ENCODE measurements at places on chromosomes 16 and 17.

DNA sequence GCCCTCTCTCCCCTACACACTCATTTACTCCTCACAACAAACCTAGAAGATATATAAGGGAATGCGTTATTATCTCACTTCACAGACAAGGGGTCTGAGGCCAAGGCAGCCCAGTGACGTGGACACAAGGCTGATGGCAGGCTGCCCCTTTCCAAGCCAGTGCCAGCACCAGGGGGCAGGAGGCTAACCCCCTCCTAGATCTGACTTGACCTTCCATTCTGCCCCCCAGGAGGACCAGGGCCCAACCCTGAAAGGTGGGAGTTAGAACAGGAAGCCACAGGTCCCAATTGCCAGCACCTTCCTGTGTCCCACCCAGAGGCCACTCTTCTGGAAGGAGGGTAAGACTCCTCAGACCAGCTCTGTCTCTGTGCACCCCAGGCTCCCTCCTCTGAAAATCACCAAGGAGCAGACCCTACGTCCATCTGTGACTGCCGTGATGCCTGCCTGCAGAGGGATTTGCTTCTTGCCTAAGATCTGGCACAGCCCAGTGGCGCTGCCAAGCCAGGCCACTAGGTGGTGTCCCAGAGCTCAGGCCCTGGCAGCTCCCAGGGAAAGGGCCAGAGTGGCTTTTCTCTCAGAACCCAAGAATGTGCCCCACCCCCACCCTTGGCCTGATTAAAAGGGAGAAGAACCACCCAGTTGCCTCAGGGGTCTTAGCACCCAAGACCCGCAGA is 42.4 kb upstream of the MRPS23 start:
- no peak for DNase-seq

- no peak for DNase-seq
These were observed 641 bp upstream of the NT5C3B start for GRCh38 chr17:41836550-41837196.

GRCh38 chr17:80815151-80815681 is 176.4 kb upstream of the CHMP6 start:
- no peak for DNase-seq

- DNase-seq, result no peak
These were observed 6.7 kb upstream of the WFIKKN2 start for GRCh38 chr17:50828508-50829170.

DNA sequence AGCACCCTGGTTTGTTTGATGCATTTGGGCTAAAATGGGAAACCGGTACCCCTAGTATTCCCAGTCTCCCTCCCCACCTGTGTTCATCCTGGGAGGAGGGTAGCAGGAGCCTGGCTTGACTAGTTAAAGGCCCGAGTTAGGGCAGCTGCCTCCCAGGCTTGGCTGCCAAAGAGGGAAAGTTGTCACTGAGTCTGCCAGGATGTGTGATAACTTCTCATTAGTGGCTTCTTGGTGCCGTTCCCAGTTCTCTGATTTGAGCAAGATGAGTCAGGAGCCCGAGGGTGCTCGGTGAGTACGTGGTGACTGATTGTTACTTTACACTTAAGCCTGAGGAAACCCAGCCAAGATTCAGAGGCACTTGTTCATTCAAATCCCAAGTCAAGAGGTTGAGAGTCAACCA is 2.5 kb downstream of the KRT32 start:
- no peak for DNase-seq

- no peak for DNase-seq
These were observed 2.7 kb upstream of the PDE6G start for GRCh38 chr17:81659038-81659437.

DNA sequence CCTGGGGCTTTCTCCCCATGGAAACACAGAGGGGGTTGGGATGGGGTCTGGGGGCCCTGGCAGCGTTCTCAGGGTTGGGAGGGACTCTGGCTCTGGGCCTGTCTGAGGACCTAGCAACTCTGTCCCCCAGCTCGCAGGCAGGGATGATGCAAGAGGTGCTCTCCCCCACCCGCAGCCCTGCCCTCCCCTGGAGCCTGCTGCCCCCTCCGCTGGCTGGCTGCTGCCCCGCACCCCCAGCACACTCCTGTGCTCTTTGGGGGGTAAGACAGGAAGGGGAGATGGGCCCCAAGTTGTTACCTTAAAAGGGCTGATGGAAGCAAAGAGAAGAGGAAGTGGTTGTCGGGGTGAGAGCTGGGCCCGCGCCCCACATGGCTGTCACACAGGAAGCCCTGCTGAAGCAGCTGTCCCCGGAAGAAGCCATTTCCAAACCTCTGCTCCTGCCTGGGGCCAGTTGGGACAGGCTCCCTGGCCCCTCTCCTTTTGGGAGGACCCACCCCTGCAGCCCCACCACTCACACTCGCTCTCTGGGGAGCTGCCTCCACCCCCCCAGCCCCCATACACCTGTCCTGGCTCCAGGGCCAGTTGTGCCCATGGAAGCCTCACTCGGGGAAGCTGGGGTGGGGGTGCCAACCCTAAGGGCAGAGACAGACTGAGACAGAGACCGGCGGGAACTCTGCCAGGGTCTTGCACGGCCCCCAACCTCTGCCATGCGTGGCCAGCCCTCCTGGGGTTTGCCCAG is 2.5 kb downstream of the CORO1A start:
- DNase-seq, result no peak

DNA sequence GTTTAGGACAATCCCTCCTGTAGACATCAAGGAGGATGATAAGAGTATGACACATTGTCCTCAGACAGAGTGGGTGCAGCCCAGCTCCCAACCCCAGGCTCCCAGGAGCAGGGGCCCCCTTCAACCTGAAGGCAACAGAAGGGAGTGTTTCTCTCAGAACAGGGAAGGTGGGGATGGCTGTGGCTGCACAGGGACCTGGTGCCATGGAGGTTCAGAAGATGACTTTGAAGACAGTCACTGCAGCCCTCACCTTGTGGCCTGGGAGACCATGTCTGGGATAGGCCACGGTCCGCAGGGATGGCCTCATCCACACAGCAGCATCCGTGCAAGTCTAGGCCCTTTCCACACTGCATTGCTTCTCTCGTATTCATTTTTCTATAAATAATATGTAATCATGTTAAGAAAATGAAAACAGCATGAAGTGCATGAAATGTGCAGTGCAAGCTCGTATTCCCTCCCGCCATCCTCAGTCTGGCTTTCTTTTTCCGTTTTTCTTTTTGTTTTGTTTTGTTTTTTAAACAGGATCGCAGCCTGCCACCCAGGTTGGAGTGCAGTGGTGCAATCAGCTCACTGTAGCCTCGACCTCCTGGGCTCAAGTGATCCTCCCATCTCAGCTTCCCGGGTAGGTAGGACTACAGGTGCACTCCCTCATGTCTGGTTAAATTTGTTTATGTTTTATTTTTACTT is 71.1 kb downstream of the METRNL start:
- no peak for DNase-seq

DNA sequence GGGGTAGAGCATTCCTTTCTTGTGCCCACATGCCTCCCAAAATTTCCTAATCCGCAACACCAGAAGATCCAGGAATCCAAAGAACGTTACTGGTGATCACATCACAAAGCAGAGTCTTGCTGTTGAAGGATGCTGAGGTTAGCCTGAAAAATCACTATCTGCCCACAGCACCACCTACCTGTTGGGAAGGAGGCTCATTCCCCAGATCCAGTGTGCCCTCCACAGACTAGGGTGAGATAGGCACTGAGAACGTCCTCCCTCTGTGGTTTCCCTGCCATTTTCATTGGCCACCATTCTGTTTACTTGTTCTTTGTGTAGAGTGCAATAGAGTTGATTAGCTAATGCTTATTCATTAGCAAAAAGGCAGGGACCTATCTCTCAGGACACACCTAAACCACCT is 30.3 kb downstream of the RCVRN start:
- DNase-seq, result no peak

- DNase-seq, result no peak
These were observed 32.3 kb upstream of the CAPN15 start for GRCh38 chr16:495127-495748.

DNA sequence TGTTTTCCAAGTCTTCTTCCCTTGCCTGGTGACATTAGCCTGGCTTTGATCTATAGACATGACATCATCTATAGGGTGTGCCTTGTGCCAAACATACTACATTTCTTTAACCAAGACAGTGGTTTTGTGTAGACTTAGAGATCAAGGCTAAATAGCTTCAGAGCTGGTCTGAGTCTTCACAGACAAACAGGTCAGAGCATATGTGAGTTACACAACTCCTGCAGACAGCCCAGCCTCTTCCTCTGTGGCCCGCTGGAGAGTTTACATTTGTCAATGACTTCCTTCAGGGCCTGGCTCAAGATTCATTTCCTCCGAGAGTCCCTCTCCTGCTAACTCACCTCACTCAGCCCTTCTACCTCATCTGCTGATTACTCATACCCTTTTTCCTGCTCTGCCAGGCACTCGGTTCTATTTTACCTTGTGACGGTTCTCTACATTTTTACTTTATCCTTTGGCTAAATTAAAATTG is 73.1 kb upstream of the TANC2 start:
- DNase-seq, result no peak

GRCh38 chr16:85621698-85622428 is 8.7 kb downstream of the GSE1 start:
- no peak for DNase-seq

DNA sequence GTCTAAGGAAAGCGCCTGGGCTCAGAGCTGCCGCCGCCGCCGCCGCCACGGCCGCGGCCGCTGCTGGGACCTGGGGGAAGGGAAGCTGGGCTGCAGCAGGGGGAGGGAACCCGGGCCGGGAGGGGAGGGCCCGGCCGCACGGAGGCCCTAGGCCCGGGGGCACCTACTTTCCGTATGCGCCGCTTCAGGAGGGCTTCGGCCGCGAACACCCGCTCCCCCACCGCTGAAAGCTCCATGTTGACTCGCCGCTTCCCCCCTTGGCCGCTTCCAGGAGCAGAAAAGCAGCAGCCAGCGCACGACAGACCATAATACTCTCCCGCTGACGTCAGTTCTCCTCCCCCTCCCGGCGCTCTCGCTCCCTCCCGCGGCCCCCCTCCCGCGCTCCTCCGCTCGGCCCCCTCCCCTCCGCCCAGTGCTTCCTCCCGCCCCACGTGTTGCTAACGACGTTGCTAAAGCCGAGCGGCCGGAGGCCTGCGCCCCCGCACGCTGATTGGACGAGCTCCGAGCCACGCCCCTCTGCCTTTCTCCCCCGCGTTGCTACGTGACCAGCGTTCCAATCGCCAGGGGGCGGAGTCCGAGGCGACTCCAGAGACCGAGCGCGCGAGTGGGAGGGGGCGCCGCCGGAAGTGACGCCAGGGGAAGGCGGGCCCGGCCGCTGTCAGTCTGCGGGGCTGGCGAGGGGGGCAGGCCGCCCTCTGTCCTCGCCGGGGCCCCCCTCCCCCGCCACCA is at the start of gene CBX8:
TSS of gene CBX8 (minus strand) at position 315 of the 729 bp plus-strand sequence. CDS start at position 236, 79 bp downstream.
- DNase-seq, result peak; percentile 98

DNA sequence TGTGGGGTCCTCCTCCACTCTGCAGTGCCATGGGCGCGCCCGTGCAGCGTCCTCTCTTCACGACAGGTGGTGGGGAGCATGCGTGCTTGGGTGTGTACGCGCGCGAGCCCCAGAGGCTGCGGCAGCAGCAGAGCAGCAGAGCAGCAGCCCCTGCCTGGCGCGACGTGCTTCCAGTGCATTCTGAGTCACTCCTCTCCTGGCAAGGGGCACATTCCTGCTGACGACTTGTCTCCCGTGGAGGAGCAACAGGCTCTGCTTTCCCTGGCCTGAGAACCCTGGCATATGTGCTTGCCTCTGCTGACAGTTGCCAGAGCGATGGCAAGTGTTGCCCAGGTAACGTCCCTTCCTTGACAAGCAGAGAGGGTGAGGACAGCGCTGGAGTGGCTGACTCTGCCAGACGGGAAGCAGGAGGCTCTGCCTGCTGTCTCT is 133.8 kb upstream of the PLCG2 start:
- DNase-seq, result no peak

GRCh38 chr16:20920091-20920490 is 19.5 kb downstream of the LYRM1 start:
- DNase-seq, result no peak

DNA sequence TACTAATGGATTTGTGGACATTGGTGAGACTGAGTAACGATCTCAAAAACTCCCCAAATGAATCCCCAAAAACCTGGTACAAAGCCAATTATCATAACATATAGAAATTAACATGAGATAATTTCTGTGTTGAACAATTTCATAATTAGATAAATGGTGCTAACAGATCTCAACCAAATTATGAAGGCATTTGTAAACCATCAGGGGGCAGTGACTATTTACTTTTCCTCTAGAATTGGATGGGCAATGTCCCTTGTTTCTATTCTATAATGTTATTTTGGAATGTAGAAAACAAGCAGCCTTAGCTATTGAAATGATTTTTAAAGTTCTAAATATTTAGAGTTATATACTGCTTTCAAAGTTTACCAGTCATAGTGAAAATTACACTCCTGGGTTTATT is 57.8 kb downstream of the MYH10 start:
- no peak for DNase-seq

DNA sequence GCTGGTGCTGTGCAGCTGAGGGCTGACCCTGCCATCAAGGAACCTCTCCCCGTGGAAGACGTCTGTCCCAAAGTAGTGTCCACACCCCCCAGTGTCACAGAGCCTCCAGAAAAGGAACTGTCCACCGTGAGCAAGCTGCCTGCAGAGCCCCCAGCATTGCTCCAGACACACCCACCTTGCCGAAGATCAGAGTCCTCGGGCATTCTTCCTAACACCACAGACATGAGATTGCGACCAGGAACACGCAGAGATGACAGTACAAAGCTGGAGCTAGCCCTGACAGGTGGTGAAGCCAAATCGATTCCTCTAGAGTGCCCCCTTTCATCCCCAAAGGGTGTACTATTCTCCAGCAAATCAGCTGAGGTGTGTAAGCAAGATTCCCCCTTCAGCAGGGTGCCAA is 20.5 kb downstream of the AKAP1 start:
- no peak for DNase-seq

DNA sequence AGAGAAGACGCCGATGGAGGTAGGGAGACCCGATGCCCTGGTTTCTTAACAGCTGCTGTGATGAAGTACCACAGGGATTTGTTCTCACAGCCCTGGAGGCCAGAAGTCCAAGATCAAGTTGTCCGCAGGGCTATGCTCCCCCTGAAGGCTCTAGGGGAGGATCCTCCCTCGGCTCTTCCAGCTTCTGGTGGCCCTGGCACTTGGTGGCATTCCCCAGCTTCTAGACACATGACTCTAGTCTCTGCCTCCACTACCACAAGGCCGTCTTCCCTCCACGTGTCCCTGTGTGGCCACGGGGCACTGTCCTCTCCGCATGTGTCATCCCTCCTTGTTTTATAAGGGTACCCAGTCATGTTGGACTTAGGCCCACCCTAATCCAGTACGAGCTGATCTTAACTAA is 375.2 kb downstream of the SLC39A11 start:
- DNase-seq, result no peak

GRCh38 chr16:23026784-23027362 is 122.4 kb downstream of the USP31 start:
- peak; percentile 34 for DNase-seq

DNA sequence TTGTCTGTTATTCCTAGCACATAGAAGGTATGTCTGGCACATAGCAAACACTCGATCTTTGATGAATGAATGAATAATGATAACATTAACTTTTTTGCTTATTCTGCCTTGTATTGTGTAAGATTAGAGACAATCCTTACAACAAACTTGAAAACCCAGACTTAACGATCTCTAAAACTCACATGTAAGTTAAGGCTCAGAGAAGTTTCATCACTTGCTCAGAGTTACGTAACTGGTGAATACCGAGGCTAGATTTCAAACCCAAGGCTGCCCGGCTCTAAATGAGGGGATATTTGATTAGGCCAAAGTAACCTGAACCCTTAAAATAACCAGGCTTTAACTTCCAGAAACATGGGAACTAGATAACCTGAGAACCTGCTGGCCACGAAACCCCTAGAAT is 22.3 kb downstream of the CAPNS2 start:
- DNase-seq, result no peak

GRCh38 chr17:56583772-56584171 is 9.7 kb upstream of the NOG start:
- no peak for DNase-seq

Data from vagina (tissue), 2 donors.